ENCODE measurements at places on chromosomes 11 and 22. TPM values are rescaled to one million over a fixed set of nuclear protein-coding genes. Genes with fewer than 3 reads are reported as not detected.

Gene NELL1
- not detected for total RNA-seq

Gene LSP1
- 327 TPM for total RNA-seq

DNA sequence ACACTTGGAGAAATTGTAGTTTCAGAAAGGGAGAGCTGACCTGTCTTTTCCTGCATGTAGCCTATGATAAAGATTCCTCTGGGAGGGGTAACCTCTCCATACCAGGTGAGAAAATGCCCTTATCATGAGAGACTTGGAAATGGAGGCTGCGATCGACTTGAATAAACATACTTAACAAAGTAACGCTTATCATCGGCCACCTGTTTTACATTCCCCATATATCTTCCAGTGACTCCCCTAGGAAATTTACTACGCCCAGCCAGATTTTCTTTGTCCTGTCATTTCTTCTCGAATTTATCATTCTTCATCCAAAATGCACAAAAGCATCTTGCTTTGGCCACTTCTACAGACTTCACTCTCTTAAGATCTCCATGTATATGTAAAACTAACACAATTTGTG, 143.5 kb downstream of the CCDC81 start:
- no peak for DNase-seq

Gene CECR2
- not detected for total RNA-seq

Gene LRRC51
- 4.2 TPM for total RNA-seq

DNA sequence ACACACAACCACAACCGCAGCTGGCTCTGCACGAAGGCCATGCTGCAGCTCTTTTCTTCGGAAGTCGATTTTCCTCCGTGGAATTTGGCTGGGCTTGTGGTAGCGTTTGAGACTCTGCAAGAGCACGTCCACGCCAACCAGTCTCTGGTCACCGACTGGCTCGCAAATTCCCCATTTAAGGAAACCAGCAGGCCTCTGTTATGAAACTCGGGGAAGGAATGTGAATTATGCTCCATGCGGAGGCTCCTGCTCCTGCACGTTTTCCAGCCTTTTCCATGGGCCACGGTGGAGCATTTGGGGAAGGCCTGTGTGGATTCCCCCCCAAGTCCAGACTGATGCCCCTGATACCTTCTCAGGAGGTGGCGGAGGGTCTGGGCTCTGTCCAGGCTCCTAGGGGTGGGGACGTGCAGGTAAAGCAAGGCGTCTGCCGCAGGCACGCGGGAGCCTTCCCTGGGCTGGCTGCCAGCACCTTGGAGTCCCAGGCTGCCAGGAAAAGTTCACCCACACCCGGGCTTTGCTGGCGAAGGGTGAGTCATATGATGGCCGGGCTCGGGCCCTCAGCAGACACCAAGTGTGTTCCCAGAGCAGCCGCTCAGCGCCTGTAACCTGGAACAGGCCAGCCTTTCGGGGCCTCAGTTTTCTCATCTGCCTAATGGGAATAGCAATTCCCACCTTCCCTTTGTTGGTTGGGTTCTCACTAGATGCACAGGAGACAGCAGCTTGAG, 41.9 kb downstream of the LRP5 start:
- DNase-seq = no peak

GRCh38 chr22:26725012-26725676, 67.8 kb downstream of the MIAT start:
- no peak for DNase-seq

GRCh38 chr22:43176090-43176489, 10.8 kb downstream of the TTLL12 start:
- no peak for DNase-seq

Gene OR51B5
- total RNA-seq = not detected

Gene GVQW3
- total RNA-seq = 8.7 TPM

DNA sequence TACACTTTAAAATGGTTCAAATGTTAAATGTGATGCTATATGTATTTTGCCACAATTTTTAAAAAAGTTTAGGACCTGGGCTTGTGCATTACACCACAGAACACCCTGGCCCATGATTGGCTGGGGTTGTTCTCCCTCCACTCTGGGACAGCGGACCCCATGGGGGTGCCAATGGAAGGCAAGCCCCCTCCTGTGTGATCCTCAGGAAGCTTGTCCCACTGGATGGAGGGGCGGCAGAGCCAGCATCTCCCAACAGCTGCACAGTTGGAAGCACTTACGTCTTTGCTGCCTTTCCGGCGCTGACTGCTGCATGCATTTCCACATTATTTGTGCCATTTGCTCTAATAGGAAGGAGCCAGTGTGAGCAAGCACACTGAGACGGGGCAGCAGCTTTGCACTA, 196.5 kb downstream of the SHANK2 start:
- no peak for DNase-seq

DNA sequence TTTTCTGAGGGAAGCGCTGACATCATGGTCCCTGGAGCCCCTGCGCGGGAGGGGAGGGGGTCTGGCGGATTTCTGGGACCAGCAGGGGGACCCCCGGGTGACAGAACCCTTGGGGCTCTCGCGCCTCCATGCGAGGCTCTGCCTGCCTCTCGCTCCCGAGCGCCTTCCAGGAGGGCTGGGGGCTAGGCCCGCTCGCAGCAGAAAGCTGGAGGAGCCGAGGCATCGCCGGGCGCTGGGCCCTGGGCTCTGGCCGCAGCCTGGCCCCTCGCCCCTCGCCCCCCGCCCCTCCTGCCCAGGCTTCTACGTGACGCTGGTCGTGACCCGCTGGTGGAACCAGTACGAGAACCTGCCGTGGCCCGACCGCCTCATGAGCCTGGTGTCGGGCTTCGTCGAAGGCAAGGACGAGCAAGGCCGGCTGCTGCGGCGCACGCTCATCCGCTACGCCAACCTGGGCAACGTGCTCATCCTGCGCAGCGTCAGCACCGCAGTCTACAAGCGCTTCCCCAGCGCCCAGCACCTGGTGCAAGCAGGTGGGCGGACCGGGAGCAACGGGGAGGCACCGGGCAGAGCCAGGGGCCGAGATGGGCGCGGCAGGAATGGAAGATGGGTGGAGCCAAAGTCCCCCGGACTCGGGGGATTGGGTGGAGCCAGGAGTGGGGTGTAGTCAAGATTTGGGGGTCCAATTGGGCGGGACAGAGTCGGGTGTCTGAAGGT, 5.4 kb downstream of the BEST1 start:
- DNase-seq = peak; percentile 35

Gene SMC1B
- total RNA-seq = not detected

Gene CRYAB
- total RNA-seq = not detected

DNA sequence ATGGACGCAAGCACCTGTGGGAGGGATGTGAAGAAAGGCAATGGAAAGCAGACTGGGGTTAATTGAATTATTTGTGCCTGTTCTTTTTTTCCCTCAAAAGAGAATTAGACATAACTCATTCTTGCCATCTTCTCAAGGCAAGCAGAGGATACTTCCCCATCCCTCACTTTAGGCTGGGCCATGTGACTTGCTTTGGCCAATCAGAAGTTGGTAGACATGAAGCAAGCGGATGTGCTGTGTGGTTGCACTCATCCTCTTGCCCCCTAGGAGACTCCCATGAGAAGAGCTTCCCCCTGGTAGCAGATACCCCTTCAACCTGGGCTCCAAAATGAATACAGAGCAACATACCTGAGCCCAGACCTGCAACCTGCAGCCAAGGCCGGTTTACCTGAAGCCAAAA, 124.4 kb upstream of the ZC3H12C start:
- DNase-seq = no peak

DNA sequence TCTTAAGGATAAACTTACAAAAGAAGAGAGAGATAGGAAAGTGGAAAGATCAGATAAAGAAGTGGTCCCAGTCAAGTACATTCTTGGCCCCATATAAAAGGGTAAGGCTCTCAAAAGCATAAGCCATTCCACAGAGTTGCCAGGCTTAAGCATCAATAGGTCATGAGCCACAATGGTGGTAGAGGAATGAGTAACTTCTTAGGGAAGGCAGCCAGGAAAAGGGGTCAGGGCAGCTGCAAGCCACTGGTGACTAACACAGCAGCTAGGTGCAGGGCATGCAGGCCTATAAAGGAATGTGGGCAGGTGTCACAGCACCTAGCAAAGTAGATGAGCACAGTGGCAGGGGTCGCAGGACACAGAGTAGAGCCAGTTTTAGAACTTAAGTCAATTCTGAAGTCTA, 302.6 kb upstream of the FAT3 start:
- DNase-seq = no peak

GRCh38 chr11:119420631-119421030, 2.3 kb downstream of the THY1 start:
- no peak for DNase-seq

DNA sequence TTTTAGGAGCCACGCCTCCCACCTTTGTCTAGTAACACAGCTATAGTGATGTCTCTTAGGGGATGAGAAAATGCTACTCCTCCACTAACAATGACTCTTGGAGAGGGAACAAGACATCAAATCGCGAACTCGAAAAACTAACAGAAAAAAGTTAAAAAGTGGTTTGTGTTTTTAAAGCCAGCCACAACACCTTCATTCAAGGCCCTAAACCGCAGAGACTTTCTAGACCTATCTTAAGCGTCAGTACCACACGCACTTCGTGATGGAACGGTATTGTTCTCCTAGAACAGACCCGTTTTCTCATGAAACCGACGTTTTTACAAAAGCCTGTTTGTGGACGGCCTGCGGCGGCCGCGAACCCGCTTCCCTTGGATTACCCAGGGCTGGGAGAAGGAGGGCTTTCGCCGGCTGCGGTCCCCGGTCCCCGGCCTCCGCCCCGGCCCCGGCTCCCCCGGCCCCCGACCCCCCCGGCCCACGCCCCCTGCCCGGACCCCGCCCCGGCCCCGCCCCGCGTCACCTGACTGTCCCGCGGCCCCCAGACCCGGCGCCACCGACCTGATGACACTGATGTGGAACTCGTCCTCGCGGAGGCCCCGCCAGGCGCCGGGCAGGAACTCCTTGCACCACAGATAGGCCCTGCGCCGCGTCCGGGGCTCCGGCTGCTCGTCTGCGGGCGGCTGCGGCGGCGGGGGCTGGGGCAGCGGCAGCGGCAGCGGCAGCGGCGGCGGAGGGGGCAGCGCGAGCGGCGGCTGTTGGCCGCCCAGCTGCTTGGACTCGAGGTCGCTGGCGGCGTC, 718 bp downstream of the CHKA start:
- DNase-seq = peak; percentile 55

DNA sequence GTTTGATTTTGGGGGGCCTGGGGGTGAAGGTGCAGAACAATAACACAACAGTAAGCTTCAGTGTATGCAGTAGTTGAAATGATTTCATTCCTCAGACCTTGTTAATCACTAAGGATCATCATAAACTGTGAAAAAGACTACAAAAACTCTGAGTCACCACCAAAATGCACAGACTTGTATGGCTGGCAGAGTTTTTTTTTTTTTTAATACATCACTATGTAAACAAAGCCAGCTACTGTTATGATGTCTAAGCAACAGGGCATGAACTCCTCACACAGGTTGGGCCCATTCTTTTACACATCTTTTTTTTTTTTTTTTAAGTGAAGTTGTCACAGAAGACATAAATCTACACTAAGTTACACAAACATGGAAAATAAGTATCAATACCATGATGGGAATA, 311.9 kb downstream of the GUCY1A2 start:
- DNase-seq = no peak

DNA sequence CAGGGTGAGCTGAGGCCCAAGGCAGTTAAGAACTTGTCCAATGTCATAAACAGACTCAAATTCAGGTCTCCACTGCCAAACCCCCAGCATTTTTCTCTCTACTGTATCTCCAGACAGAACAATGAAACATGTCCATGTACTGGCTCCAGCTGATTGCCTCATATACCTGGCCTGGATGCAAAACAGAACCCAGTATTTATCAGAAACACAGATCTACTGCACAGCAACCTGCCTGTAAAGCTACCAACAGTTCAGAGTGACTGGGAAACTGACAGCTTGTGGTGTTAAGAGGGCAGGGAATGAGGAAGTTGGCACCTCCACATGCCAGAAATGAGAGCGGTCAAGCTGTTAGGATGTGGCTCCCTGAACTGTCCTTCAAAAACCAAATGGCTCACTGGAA, 41.6 kb downstream of the C11orf71 start:
- no peak for DNase-seq

Gene YPEL4
- 12.6 TPM for total RNA-seq

DNA sequence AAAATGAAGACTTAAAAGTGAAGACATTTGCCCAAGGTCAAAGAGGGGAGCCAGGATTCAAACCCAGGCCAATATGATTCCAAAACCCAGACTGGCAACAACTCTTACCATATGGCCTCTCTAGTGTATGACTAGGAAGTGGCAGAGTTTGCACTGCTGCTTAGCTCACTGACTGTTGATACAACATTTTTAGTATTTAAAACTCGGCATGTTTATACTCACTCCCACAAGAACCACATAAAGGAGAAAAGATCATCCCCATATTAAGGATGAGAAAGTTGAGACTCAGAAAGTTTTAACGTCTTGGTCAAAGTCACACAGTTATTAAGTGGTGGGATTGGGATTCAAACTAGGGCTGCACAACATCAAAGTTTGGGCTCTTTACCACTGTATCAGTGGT, 81.7 kb downstream of the CCDC34 start:
- DNase-seq = no peak

Gene SLC5A4
- not detected for total RNA-seq

DNA sequence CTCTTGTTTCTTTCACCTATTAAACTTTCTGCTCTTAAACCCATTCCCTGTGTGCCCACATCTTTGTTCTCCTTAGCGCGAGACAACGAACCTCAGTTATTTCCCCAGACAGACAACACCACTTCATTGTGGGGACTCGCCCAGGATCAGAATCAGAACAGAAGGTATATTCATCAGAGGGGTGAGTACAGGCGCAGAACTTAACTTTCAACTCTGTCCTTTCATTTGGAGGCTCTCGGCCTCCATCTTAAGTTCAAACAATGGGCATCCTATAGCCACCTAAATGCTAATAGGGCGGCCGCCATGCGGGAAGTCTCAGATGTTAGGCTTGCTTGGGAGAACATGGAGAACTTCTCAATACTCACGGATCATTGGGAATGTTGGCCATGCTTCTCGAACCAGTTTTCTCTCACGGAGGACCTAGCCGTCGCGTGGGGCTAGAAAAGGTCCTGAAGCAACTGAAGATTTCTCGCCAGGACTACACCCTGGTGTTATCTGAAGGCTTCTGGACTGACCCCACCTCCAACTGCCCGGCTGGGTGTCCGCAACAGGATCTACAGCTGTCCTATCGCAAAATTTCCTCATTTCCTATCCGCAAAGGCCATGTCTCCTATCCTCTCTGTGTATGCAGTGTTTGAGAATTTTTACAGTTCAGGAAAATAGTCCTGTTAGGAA, 13.4 kb upstream of the HYLS1 start:
- no peak for DNase-seq

Gene MUS81
- total RNA-seq = 95.5 TPM

Gene LARGE2
- total RNA-seq = 4.2 TPM

Gene HTR3A
- not detected for total RNA-seq

- DNase-seq = no peak
These were observed 48.0 kb downstream of the IGLL5 start for GRCh38 chr22:22935546-22936157.

Gene OR52M1
- total RNA-seq = not detected

- DNase-seq = no peak
These were observed 8.0 kb downstream of the ANO1 start for GRCh38 chr11:70085815-70086769.

DNA sequence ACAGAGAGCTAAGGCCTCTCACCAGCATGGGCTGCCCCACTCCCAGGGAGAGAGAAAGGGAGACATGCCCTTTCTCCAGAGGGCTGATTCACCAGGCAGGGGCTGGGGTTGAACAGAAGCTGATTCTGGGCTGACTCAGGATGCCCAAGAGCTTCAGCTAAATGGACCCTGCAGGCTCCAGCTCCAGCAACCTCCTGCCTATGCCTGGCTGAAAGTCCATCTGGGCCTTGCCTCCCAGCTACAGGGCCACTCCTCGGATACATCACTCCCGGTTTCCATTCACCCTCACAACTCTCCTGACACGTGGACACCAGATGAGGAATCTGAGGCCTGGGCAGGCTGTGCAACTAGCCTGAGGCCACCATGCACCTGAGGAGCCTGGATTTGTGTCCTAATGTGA, 215.5 kb downstream of the BUD13 start:
- DNase-seq = no peak
